ENCODE measurements at places on chromosomes 1 and 21. TPM values are rescaled to one million over a fixed set of nuclear protein-coding genes. Genes with fewer than 3 reads are reported as not detected.

- no peak for DNase-seq
Observed at GRCh38 chr1:50699795-50700194, 260.3 kb downstream of the FAF1 start.

DNA sequence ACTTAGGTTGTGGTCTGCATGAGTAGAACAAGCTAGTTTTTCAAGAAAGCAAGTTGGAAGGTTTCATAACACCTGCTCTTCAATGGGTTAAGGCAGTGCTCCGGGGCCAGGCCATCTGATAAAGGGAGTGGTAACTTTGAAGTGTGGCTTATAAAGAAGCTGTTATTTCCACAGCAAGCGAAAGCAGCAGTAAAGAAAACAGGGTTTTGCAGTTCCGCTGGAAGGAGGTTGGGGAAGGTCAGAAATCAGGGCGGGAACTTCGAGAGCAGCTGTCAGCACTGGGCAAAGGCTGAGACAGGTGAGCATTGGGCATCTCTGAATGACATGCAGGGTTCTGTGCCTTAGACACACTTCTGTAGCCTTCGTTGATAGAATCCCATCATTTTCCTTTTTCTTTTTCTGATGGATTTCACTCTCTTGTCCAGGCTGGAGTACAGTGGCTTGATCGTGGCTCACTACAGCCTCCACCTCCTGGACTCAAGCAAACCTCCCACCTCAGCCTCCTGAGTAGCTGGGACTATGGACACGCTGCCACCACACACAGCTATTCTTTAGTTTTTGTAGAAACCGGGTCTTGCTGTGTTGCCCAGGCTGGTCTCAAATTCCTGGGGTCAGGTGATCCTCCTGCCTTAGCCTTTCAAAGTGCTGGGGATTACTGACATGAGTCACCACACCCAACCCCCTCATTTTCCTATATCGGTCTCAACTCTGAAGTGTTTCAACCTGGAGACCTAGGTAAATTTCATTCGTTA, 20.5 kb downstream of the TMEM51 start:
- no peak for DNase-seq

DNA sequence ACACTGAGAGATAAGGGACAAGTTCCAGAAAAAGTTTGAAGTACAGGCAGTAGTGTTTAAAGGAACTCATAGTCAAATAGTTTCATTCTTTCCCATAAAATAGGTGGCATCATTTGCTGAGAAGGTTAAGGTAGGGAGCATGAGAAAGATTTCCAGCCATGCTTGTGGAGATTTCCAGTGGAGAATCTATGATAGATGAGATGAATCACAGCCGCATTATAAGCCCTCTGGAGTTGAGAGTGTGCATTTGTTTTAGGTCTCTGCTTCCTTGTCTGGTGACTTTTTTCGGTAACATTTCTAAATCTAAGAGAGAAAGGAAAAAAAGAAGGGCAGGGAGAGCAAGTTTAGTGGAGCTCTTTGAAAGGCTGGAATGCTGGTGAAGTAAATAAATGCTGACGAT, 108.7 kb downstream of the DISP1 start:
- DNase-seq: no peak

Gene PLXNA2
- 43.4 TPM for total RNA-seq

Gene NTPCR
- total RNA-seq: 46.4 TPM

Gene DENND4B
- 41.5 TPM for total RNA-seq

- no peak for DNase-seq
Observed at GRCh38 chr1:85062425-85063026, 14.2 kb upstream of the MCOLN3 start.

DNA sequence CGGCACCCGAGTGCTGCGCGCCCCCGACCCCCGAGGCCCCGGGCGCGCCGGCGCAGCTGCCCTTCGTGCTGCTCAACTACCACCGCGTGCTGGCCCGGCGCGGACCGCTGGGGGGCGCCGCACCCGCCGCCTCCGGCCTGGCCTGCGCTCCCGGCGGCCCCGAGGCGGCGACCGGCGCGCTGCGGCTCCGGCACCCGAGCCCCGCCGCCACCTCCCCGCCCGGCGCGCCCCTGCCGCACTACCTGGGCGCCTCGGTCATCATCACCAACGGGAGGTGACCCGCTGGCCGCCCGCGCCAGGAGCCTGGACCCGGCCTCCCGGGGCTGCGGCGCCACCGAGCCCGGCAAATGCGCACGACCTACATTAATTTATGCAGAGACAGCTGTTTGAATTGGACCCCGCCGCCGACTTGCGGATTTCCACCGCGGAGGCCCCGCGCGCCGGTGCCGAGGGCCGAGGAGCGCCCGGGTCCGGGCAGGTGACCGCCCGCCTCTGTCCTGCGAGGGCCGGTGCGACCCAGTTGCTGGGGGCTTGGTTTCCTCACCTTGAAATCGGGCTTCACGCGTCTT, 49.0 kb downstream of the SIM2 start:
- no peak for DNase-seq

DNA sequence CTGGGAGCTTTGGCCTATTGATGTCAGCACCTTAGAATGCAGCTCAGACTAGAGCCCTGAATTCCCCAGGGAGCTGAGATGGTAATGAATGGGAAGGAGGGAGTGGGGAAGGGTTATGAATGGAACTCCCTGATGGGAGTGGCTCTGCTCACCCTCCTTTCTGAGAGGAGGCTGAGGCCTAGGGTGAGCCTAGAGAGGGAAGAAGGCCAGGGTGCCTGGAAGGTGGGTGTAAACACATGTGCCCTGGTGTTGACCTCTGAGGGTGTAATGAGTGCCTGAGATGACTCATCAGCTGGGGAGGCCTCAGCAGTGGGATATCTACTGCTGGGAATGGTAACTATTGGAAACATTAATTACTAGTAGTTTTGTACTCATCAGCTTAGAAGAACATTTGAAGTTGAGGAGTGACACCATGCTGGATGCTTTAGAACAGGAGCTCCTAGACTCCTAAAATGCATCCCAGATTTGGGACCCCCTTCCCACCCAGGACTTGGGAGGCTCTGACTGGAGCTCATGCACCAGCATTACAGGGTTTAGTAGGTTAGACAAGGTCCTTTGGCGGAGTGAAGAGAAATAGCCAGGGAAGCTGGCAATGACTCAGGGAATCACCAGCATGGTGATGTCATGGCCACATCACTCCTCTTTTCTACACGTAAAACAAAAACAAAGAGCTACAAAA, 16.0 kb upstream of the PIGV start:
- peak; percentile 55 for DNase-seq

- DNase-seq: no peak
Observed at GRCh38 chr21:37842163-37842919, 73.9 kb downstream of the KCNJ6 start.

DNA sequence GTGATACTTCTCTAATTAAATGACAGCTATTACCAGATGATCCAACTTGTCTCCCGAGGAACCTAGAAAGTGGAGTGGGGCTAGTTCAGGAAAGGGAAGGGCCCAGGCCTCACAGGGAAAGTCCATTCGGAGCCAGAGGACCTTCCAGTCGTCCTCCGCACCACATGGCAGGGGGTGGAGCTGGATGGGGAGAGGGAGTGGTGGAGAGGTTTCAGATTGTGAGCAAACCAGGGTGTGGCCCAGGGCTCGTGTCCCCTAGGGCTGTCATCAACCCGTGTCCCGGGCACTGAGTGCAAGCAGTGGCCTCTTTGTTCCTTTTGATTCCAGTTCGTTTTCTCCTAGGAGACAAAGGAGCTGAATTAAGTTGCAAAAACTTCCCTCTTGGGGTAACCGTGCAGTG, 114.9 kb downstream of the HUNK start:
- no peak for DNase-seq

Gene KLF17
- not detected for total RNA-seq

Gene CAPN8
- total RNA-seq: 0.21 TPM

GRCh38 chr1:242318140-242318539, 206.4 kb downstream of the PLD5 start:
- DNase-seq: no peak

GRCh38 chr21:31370893-31371544, 27.0 kb upstream of the TIAM1 start:
- no peak for DNase-seq

DNA sequence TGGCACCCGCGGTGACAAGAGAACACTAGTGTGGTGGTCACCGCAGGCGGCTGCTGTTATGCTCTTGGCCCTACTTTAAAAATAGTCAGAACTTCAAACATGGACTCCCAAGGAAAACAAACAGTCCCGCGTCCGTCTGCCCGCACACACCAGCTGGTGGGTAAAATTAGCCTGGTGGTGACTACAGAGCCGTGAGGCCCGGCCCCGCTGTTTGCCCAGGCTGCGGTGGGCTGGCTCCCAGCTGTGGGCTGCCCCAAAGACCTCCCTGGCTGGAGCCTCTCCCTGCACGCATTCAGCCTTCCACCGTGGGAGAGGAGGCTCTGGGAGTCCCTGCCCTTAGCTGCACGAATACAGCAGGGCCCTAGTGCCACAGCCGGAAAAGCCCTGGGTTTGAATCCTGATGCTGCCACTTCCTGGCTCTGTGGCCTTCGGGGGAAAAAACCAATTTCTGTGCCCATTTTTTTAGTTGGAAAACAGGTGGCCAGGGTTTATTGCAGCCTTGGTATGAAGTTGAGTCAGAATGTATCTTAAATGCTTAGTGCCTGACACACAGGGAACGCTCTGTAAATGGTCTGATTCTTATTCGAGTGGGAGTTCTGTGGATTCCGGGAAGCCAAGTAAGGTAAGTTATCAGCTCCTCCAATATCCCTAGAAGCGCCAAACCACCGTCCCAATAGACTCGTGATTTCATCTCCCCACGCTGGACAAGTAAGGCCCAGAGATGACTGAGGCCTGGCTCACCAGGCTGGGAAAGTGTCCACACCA, 58.2 kb downstream of the ALPL start:
- no peak for DNase-seq

GRCh38 chr1:236018885-236019453, 45.9 kb downstream of the NID1 start:
- peak; percentile 80 for DNase-seq

GRCh38 chr1:7404046-7404742, 366.9 kb upstream of the VAMP3 start:
- no peak for DNase-seq

Gene FCRL2
- not detected for total RNA-seq

Gene HES5
- total RNA-seq: 0.91 TPM

Gene DNAJC6
- 13.8 TPM for total RNA-seq

- DNase-seq: peak; percentile 73
Observed at GRCh38 chr1:84781946-84782771, 91.9 kb upstream of the SSX2IP start.

- no peak for DNase-seq
Observed at GRCh38 chr1:198639671-198640143, 867 bp downstream of the PTPRC start.

DNA sequence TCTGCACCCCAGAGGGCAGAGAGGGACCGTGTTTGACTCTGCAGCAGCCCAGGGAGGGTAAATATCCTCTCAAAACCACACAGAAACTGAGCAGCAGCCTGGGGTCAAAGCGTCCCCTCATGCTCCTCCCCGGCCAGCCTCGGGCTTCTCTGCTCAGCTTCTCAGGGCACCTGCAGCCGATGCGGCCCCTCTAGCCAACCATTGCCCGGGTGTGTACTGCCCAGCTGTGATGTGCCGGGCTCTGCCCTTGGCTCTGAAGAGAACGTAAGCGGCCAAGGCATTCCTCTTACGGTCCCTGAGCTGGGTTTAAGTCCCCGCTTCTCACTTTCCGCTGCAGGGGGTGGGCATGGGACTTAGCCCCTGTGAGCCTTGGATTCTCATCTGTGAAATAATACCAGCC, 5.5 kb downstream of the FAM131C start:
- no peak for DNase-seq

Gene FAM72D
- 0.09 TPM for total RNA-seq

GRCh38 chr1:69246109-69246508, 321.6 kb upstream of the LRRC7 start:
- no peak for DNase-seq

Gene PAQR7
- 3.3 TPM for total RNA-seq

GRCh38 chr1:46043458-46044017, 88.9 kb downstream of the PIK3R3 start:
- DNase-seq: no peak
